Cardiac fibroblast (primary cell): ENCODE measurements at places on chromosomes 7 and 10.

GRCh38 chr10:33115738-33116719, 158.0 kb upstream of the ITGB1 start:
- peak; percentile 71 for DNase-seq

- DNase-seq: no peak
These were observed 608.3 kb upstream of the FOXK1 start for GRCh38 chr7:4073750-4074149.

DNA sequence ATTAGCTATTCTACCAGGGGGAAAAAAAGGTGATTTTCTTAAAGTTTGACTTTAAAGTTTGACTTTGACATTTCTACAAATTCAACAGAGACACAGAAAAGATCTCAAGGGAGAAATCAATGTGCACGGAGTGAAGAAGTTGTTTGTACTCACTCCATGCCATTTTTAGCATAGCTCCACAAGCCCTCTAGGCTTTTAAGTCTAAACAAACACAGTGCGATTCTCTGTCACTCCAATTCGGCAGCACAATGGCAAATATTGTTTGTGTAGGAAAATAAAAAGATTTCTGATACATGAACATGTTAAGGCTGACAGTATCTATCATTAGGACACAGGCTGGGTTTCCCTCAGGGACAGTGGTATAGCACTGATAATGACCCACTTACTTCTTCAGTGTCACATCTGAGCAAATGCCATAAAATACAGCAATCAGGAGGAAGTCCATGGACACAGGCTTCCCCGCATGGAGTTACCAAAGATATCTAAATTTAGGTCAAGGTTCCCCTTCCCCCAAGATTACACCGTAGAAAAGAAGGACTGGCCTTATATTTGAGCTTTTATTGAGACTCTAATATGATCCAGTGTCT, 28.0 kb downstream of the GSAP start:
- DNase-seq: no peak

DNA sequence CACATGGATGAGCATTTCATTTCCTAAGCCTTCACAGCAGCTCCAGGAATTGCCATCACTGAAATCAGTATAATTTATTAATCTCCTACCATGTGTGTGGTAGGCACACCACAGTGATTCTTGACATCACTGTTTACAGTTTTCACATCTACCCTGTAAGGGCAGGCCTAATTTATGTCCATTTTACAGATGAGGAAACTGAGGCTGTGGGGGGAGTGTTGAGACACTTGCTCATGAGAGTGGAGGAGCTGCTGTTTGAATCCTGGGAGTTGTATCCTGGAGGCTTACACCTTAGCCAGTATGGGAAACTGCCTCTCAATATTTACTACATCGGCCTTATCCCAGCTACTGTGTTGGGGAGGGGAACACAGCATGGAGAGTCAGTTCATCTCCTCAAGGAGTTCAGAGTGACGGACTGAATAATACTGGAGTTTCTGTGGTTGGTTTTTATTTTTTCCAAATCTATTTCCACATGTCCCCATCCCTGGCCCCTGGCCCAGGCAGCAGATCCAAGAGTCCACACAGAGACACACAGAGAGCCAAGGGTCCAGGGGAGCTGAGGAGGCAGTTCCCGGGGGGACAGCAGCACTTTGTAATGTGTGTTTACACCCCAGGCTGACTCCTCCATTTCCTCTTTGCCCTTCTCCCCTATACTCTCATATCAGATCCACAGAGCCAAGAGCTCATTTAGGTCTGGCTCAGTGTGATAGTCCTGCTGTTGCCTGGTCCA, 13.2 kb downstream of the UBTD1 start:
- DNase-seq: no peak

GRCh38 chr10:124301736-124302135, 117.0 kb downstream of the OAT start:
- no peak for DNase-seq

DNA sequence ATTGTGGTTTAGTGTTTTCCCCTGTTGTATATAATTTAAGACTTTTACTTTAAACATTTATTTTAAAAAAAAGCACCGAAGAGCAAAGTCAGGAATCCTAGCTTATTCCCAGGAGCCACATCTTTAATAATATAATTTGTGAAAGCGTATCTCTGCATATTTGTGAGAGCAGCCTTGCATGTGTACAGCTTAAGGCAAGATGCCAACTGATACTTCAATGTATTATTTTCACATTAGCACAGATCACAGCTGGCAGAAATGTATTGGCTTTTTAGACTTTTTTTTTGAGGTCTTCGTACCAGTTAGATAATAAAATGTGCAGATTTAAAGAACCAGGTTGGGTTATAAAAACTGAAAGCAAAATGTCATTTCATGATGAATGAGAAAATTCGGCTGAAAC, 845.7 kb upstream of the POT1 start:
- no peak for DNase-seq
